Esophagus squamous epithelium (tissue), 5 donors: ENCODE measurements at places on chromosomes 7 and 10.

DNA sequence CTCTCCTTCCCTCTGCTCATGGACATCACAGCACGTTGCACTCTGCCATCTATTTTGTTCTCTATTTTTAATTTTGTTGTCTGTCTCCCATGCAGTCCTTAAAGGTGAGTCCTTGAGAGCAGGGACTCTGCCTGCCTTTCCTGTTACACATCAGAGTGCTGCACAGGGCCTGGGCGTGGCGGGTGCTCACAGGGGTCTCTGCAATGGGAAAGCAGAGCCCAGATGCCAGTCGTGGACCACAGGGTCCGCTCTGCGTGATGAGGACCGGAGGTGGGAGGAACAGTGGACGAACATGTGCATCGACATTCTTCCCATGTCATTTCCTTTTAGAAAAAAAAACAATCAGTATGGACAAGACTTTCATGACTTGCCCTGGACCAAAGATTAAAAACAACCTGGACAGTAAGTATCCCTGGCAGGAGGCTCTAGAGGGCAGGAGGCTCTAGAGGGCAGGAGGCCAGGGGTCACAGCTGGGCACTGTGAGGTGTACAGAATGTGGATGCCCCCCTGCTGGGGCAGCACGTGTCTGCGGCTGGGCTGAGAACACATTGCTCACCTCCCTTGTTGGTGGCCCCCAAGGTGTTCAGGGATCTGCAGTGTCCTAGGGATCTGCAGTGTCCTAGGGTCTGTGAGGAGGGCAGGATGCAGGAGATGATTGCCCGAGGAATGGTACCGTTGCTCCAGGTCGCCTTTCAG lies 29.6 kb upstream of the ZNF488 start:
- no peak overlapping the region for H3K4me3 ChIP-seq
- H3K36me3 ChIP-seq, result no peaks in the 10 kb centered on the region
- H3K27me3 ChIP-seq, result no peaks in the 10 kb centered on the region
- no peak for DNase-seq
- peaks cover 17% of the 10 kb centered on the region for H3K4me1 ChIP-seq
- no peak overlapping the region for H3K27ac ChIP-seq

DNA sequence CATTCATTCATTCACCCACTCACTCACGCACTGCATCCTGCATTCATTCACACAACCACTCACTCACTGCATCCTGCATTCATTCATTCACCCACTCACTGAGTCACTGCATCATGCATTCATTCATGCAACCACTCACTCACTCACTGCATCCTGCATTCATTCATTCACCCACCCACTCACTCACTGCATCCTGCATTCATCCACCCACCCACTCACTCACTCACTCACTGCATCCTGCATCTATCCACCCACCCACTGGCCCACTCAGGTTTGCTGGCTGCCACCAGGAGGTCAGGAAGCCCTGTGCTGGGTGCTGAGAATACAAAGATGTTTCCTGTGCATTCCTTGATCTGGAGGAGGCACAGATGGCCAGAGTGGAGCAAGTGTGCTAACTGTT lies 2.3 kb upstream of the SNX8 start:
- H3K36me3 ChIP-seq, result no peaks in the 10 kb centered on the region
- H3K27me3 ChIP-seq, result no peaks in the 10 kb centered on the region
- no peak overlapping the region for H3K4me3 ChIP-seq
- DNase-seq, result no peak

- no peaks in the 10 kb centered on the region for H3K36me3 ChIP-seq
- H3K27me3 ChIP-seq, result no peaks in the 10 kb centered on the region
- no peak overlapping the region for H3K27ac ChIP-seq
- no peaks in the 10 kb centered on the region for H3K4me1 ChIP-seq
These were observed 38.7 kb upstream of the ARHGAP21 start for GRCh38 chr10:24762161-24762924.

- peaks cover 56% of the 10 kb centered on the region for H3K4me1 ChIP-seq
- peak overlapping the region; percentile 78 for H3K4me3 ChIP-seq
- no peaks in the 10 kb centered on the region for H3K27me3 ChIP-seq
- no peak for DNase-seq
These were observed 912 bp upstream of the DUSP5 start for GRCh38 chr10:110496553-110497437.

- no peaks in the 10 kb centered on the region for H3K4me1 ChIP-seq
- no peaks in the 10 kb centered on the region for H3K27me3 ChIP-seq
- no peak overlapping the region for H3K27ac ChIP-seq
- H3K36me3 ChIP-seq, result no peaks in the 10 kb centered on the region
These were observed 185.5 kb downstream of the CFTR start for GRCh38 chr7:117665368-117665767.

DNA sequence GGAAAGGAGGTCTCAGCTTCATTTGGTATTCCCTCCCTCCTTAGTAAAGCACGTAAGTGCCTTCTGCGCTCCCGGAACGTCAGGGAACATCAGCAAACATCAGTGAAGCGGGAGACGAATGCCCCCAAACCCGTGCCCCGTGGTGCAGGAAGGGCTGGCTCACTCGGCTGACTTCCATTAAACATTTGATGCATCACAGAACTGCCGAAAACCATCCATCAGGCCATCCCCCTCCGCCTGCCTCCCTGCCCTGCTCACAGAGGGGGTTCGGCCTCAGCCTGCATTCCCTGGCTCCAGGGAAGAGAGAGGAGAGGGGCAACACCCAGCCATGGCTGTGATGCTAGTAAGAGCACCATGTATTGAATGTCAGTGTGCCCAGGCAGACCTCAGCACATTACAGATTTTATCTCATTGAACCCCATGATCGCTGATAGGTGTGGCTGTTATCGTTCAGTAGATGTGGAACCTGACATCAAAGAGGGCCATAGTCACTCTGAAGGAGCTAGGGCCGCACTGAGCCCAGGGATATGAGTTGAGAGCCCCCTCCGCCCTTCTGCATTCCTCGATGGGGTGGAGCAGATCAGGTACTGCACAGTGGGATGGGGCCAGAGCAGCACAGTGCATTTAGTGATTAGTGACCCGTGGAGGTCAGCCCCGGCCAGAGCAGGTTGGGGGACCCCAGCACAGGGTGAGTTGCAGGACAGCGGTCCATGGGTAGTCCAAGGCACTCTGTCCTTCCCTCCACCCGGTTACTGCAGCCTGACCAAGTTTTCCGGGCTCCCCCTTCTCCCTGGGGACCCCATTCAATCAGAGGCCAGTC lies 146.4 kb downstream of the RPS24 start:
- no peaks in the 10 kb centered on the region for H3K36me3 ChIP-seq
- no peaks in the 10 kb centered on the region for H3K27me3 ChIP-seq
- no peak for DNase-seq
- no peak overlapping the region for H3K4me3 ChIP-seq
- no peak overlapping the region for H3K27ac ChIP-seq

DNA sequence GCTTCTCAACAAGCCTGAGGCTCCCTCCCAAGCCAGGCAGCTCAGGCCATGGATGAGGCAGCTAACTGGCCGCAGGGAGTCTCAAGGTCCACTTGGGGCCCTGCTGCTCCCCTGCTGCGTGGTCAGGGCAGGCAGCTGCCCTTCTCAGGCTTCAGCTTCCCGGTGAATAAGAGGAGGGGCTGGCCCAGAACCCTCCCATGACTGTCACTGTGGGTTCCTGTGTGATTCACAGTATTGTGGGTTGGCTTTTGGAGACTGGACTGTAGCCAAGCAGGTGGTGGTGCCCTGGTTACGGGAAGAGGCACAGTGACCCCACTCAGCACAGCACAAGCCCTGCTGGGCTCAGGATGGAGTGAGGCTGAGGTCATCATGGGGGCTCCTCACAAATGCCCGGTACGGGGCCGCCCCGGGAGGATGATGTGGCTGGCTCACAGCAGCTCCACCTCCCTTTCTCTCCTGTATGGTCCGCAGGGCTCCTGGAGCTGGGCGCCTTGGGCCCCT lies 189.8 kb downstream of the HECW1 start:
- H3K36me3 ChIP-seq, result no peaks in the 10 kb centered on the region
- no peak overlapping the region for H3K27ac ChIP-seq
- peaks cover 13% of the 10 kb centered on the region for H3K4me1 ChIP-seq
- no peaks in the 10 kb centered on the region for H3K27me3 ChIP-seq
- H3K4me3 ChIP-seq, result no peak overlapping the region

- H3K36me3 ChIP-seq, result no peaks in the 10 kb centered on the region
- no peak for DNase-seq
- H3K4me3 ChIP-seq, result no peak overlapping the region
- H3K27me3 ChIP-seq, result no peaks in the 10 kb centered on the region
- no peak overlapping the region for H3K27ac ChIP-seq
These were observed 1.2 kb downstream of the CFTR start for GRCh38 chr7:117480978-117481377.

DNA sequence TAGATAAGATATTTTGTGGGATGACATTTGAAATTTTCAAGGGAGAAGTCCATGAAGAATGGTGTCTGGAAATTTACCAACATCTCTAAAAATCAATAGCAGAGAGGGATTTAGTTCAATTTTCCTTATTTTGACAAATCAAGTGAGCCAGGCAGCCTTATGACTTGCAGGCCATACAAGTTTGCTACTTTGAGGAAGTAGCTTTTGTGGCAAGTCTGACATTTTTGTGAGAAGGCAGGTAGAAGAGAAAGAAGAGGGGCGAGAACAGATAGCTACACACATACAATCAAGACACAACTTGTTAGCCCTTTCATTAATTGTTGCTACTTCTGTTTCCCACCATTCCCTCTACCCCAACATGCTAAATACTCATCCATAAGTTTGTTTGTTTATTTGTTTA lies 74.5 kb upstream of the OIT3 start:
- peaks cover 18% of the 10 kb centered on the region for H3K4me1 ChIP-seq
- no peak overlapping the region for H3K4me3 ChIP-seq
- no peaks in the 10 kb centered on the region for H3K36me3 ChIP-seq
- DNase-seq, result no peak
- no peak overlapping the region for H3K27ac ChIP-seq
- no peaks in the 10 kb centered on the region for H3K27me3 ChIP-seq

GRCh38 chr7:128203047-128203491 lies 38.0 kb upstream of the LEP start:
- H3K4me1 ChIP-seq, result peaks cover 7% of the 10 kb centered on the region
- no peak overlapping the region for H3K27ac ChIP-seq
- H3K36me3 ChIP-seq, result no peaks in the 10 kb centered on the region
- peaks cover 77% of the 10 kb centered on the region for H3K27me3 ChIP-seq

DNA sequence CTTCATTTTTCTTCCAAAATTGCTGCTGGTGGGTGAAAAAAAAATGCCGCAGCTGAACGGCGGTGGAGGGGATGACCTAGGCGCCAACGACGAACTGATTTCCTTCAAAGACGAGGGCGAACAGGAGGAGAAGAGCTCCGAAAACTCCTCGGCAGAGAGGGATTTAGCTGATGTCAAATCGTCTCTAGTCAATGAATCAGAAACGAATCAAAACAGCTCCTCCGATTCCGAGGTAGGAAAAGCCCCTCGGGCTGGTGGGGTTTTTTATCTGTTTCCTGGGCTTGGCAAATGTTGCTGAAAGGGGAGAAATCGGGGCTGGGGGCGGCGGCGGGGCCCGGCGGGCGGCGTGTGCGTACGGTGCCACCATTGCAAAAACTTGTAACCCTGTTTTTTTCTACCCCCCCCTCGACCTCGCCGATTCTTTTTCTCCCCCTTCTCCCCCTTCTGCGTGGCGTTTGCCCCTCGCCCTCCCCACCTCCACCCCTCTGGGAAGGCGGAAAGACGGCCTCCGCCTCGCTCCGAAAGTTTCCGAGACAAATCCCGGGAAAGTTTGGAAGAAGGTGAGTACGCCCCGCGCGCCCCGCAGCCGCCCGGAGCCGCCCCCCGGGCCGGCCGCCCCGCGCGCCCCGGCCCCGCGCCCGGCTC lies 789 bp downstream of the TCF7L2 start:
- H3K4me1 ChIP-seq, result peaks cover 61% of the 10 kb centered on the region
- DNase-seq, result no peak
- H3K27ac ChIP-seq, result peak overlapping the region; percentile 97

DNA sequence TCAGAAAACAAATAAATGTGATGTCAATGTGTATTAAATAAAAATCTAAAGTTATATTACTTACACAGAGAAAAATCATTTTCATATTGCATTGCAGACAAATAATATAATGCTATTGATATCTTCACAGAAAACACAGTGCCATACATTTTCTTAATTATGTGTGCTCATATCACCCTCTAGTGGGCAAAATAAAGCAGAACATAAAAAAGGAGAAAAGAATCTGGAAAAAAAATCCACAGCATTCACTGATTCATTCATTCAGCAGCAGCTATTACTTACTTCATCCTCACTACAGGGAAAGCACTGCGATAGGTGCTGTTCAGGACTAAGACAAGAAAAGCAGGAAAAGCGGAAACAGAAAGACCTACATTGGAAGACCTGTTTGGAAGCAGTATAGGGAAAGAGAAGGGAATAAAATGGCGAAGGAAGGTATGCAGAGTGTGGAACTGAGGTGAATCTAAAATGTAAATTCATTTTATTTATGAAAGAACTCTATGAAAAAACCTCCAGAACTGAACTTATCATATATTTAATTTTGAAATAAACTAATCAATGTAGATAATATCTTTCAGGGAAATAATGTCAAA lies 73.2 kb downstream of the POT1 start:
- DNase-seq, result no peak
- no peak overlapping the region for H3K4me3 ChIP-seq
- H3K27ac ChIP-seq, result no peak overlapping the region
- no peaks in the 10 kb centered on the region for H3K27me3 ChIP-seq
- H3K4me1 ChIP-seq, result no peaks in the 10 kb centered on the region
- H3K36me3 ChIP-seq, result no peaks in the 10 kb centered on the region

DNA sequence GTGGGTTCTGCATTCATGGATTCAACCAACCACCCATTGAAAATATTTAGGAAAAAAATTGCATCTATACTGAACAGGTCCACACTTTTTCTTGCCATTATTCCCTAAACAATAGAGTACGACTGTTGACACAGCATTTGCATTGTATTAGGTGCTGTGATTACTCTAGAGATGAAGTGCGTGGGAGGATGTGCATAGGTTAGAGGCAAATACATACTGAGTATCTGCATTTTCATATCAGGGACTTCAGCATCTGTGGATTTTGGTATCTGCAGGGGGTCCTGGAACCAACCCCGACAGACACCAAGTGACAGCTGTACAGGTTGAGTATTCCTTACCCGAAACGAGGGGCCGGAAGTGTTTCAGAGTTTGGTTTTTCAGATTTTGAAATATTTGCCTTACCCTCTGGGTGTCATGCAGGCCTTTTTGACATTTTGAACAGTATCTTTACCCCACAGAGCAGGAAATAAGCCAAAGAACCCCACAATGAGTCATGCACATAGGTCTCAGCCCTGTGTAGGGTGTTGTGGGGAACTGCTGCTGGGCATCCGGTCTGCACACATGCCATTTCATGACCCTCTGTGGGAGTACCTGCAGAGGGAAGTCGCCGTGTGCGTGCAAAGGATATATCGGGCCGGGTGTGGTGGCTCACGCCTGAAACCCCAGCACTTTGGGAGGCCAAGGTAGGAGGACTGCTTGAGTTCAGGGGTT lies 14.5 kb downstream of the NUDT5 start:
- peak; percentile 8 for DNase-seq
- no peak overlapping the region for H3K27ac ChIP-seq
- peaks cover 22% of the 10 kb centered on the region for H3K36me3 ChIP-seq
- H3K4me1 ChIP-seq, result no peaks in the 10 kb centered on the region
- H3K4me3 ChIP-seq, result no peak overlapping the region

GRCh38 chr7:151157645-151158329 lies 9.7 kb downstream of the GBX1 start:
- no peaks in the 10 kb centered on the region for H3K27me3 ChIP-seq
- H3K36me3 ChIP-seq, result no peaks in the 10 kb centered on the region

- H3K4me1 ChIP-seq, result peaks cover 12% of the 10 kb centered on the region
- peak overlapping the region; percentile 54 for H3K27ac ChIP-seq
- no peak overlapping the region for H3K4me3 ChIP-seq
- H3K36me3 ChIP-seq, result no peaks in the 10 kb centered on the region
- no peaks in the 10 kb centered on the region for H3K27me3 ChIP-seq
- no peak for DNase-seq
These were observed 176.1 kb downstream of the CHN2 start for GRCh38 chr7:29370531-29371314.
